Activated naive CD4-positive, alpha-beta T cell treated with anti-CD3 and anti-CD28 coated beads, Interleukin-2, amount 50 U/mL, for 16 hours (primary cell): ENCODE measurements at places on chromosomes 2 and 18.

GRCh38 chr2:190607014-190607597 is 41.8 kb upstream of the NAB1 start:
- no peak for DNase-seq

DNA sequence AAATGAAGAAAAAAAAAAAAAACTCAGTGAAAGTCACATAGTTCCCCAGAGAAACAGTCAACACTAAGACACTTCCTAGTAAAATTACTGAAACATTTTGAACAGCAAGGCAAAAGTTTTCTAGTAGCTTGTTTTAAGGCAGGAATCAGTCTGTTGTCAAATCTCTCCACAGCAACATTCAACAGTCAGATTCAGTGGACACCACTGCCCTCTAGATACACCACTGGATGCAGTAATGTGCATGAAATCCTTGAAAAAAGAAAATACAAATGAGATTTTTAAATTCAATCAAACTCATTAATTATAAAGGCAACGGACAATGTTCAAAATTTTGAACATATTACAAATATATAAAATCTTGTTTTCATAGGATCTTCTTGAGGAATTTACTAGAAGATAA is 46.4 kb downstream of the GRB14 start:
- no peak for DNase-seq

GRCh38 chr2:171706152-171706803 is 19.0 kb downstream of the DYNC1I2 start:
- no peak for DNase-seq

GRCh38 chr18:26005950-26006349 is 84.5 kb downstream of the SS18 start:
- no peak for DNase-seq

GRCh38 chr2:237488295-237488694 is 1.2 kb downstream of the MLPH start:
- no peak for DNase-seq

DNA sequence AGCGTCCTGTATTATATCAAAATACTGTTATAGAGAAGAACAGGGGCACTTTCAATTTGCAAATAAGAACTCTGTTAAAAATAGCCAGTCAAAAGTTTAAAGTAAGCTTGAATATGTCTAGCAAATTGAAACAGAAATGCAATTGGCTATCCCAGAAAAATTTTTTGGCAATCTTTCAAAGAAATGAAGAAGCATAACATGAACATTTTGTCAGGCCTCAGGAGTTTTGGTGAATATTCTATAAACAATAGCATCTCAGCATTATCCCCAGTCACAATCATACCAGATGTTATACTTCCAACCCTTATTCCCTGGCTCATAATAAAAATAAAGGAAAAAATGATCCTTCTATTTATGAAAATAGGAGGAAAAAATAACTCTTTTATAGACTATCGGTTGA is 252.4 kb downstream of the GRB14 start:
- DNase-seq, result no peak
